Right hindlimb (tissue), 1 donor: ENCODE measurements at places on chromosomes 2 and 18.

GRCh38 chr2:10059016-10059351, 15.6 kb downstream of the KLF11 start:
- no peak for DNase-seq

- no peak for DNase-seq
These were observed 398.0 kb upstream of the DCC start for GRCh38 chr18:51941999-51942398.

DNA sequence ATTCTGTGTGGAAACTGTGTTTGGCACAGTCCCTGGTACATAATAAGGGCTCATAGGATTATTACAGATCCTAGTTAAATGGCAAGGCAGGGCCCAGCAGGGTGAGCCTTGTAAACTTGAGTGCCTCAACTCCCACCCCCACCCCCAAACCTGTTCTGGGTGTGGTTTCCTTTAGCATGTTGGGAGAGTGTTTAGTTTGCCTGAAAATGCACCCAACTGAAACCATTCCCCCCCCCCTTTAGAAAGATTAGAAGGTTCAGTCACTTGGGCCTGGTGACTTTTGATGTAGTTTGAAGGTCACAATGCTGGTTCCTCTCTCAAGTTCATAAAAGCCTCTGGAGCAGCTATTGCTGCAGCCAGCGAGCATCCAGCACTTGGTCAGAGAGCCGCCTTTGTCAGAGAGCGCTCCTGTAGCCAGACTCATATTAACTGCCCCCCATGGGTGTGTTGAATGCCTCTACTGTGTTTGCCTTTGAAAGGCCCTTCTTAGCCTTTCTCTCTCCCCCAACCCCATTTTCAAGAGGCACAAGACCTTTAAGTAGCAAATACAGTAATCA, 113.7 kb downstream of the SPTBN1 start:
- no peak for DNase-seq

GRCh38 chr2:31238126-31238905, 4.4 kb downstream of the EHD3 start:
- DNase-seq = no peak

GRCh38 chr2:199273042-199273511, 184.7 kb downstream of the SATB2 start:
- DNase-seq = no peak

DNA sequence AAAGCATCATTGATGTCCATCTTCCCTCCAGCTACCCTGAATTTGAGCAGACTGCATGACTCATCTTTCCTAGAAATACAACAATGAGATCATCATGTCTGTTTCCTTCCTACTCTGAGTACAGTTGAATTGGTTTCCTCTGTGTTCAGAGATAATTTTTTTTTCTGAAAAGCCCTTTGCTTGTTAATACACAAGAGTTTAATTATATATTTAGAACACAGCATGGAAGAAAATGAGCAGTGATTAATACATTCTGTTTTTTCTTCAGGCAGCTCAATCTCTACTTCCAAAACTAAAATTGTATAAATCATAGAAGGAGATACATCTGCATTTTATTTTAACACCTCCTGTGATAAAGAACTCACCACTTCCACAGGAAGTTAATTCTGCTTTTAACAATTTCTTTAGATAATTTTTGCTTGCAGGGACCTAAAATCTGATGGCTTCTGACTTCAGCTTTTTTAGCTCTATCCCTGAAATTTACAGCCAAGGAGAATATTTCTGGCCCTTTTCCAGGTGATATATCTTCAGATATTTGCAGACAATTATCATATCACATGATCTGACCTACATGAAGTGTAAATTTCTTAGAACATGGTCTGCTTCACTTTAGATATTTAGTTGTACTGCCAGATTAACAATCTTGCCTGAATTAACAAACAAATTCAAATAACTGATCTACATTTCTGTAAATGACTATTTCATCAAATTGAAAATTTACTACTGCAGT, 249.0 kb downstream of the TRIB2 start:
- DNase-seq = no peak

GRCh38 chr18:13474336-13474735, 252.0 kb downstream of the FAM210A start:
- DNase-seq = no peak

DNA sequence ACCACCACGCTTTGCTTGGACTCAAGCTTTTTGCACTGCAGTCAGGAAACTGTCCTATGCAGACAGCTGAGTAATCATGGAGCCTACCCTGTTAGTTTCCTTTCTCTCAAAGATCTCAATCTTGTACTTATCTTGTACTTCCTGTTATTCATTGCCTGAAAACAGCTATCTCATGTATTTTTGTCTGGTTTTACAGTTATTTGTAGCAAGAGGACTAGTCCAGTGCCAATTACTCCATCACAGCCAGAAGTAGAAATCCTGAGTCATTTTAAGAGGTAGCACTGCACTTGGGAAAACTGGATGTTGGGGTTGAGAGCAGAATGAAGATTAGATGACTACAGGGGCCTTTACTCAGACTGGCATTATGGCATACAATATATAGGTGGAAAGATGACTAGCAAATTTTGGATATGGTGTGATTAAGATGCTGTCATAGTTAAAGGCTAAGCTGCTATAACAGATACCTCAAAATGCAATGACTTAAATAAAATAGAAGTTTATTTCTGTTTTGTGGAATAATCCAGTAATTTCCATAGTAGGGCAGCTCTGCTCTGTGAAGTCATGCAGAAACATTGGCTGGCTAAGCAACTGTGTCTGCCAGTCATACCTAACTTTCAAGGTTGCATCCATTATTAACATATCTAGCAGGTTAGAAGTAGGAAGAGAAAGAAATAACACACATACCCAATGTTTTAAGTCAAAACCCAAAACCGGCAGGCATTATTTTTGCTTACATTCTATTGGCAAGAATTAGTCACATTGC, 21.1 kb upstream of the CHMP3 start:
- DNase-seq = no peak
